Stimulated activated CD8-positive, alpha-beta memory T cell treated with anti-CD3 and anti-CD28 coated beads, Interleukin-7, amount 100 ng/mL, for 1 hour (primary cell): ENCODE measurements at places on chromosomes 3 and 15.

DNA sequence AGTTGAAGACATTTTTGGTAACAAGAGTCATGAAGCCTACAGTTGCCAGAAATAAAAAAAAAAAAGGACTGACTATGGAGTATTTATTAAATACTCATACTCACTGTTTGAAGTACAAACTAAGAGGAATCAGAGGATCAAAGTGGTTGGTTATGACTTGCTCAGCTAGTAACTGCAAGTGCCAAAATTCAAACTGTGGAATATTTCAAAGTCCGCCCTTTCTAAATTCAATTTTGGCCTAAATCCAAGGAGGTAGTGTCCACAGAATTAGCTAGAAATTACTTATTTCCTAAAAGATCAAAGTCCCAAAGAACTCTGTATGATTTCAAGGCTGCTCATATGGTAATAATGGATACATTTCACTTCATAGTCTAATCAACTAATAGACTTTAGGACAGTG, 274.5 kb downstream of the ZBTB20 start:
- no peak for DNase-seq

DNA sequence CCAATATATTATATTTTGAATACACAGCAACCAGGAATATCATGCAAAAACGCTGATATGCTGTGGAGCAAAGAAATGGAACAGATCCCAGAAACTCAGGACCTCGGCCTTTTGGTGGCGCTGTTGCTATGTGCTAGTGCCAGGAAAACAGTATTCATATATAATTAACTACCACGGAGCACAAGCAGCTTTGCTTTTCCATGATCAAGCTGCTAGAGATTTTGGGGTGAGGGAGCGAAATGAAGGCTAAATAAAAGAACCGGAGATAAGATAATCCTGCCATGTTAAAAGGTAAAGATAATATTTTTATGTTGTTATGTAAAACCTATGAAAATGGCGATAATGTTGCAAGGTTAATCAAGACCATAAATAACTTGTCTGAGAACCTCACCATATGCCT, 157.7 kb upstream of the FAM3D start:
- no peak for DNase-seq

- no peak for DNase-seq
These were observed 3.0 kb downstream of the DUT start for GRCh38 chr15:48334260-48334659.

DNA sequence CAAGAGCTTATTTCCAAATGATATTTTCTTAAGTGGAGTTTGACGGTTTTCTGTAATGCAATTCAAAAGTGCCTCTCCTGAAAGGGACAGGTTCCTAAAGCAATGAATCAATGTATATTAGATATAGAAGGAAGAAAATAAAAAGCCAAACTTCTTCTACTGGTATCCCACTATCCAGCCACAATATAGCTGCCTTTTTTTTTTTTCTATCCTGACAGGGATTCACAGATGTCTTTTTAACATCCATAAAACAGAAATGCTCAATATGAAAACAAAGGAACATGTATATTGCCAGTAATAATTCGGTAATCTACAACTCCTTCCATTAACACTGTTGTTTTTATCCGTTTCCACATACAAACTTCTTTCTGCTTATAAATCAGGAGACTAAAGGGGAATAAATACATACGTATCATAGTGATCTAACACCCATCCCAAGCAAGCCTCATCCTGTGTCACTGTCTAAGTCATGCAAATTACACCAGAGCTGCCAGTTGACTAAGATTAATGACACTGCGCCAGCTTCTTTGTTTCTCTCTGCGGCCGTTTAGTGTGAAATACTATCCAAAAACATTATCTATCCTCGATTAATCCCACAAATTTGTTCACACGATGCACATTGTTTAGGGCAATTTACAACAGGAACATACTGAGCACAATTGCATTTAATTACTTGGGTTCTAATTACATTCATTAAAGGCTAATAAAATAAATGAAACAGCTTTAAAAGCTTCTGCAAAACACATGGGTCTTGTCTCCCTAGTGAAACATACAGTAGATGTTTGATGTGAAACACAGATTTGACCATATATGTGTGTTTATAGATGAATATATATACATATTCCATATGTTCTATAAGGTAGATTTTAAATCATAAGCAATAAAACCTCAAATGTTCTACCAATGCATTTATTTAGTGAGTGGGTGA, 51.9 kb upstream of the CDIN1 start:
- no peak for DNase-seq

- DNase-seq, result no peak
These were observed 266.6 kb upstream of the ICE2 start for GRCh38 chr15:60745469-60746061.

DNA sequence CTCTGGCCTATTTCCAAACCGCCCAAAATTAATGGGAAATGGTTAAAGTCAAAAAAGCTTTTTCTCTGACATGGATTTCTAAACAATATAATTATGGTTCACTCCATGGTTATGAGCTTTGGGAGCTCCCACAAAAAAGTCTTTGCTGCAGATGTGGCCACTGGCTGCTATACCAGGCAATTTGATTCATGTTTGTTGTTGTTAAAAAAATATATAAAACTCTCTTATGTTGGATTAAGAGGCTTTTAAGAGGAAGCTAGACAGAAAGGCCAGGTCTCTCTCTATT, 258.6 kb downstream of the TIGIT start:
- no peak for DNase-seq

DNA sequence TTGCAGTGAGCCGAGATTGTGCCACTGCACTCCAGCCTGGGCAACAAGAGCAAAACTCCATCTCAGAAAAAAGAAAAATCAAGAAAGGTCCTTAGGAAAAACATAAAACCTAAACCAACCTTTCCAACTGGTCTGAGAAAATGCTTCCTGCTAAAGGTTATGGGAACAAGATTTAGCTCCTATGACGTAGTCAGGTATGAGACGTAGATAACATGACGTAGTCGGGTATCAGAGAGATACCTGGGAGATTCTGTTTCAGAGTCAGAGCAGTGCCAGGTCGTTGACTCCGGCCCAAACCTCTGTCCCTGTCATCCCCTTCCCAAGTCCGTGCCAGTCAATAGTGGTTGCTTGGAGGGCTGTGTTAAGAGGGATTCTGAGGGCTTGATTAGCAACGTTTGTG, 39.9 kb downstream of the LMCD1 start:
- no peak for DNase-seq

GRCh38 chr3:37402351-37402750, 228.0 kb upstream of the LRRFIP2 start:
- no peak for DNase-seq
